ENCODE measurements at places on chromosomes 5 and 9.

GRCh38 chr5:159782197-159782994 is 133.9 kb upstream of the ADRA1B start:
- no peak for DNase-seq

DNA sequence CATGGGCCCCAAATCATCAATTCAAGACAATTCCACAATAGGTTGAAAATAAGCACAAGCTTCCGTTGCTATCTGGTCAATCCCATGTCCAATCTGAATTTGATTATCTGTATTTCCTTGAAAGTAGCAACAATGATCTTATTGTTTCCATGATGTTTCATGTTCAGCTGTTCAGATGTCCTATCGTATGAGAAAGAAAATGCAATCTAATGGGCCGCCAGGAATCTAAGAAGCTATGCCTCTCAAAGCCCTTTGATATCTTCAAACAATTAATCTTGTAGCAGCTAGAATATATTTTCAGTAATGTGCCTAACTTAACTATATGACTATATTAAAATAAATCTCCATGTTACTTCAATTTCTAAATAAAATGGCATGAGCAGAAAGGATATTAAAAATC is 32.1 kb upstream of the ALDOB start:
- no peak for DNase-seq

GRCh38 chr9:14993901-14994554 is 83.8 kb upstream of the FREM1 start:
- peak; percentile 34 for DNase-seq

GRCh38 chr5:129460672-129460935 is 506 bp downstream of the ADAMTS19 start:
- no peak for DNase-seq

GRCh38 chr9:111037356-111037707 is 938 bp downstream of the LPAR1 start:
- no peak for DNase-seq

DNA sequence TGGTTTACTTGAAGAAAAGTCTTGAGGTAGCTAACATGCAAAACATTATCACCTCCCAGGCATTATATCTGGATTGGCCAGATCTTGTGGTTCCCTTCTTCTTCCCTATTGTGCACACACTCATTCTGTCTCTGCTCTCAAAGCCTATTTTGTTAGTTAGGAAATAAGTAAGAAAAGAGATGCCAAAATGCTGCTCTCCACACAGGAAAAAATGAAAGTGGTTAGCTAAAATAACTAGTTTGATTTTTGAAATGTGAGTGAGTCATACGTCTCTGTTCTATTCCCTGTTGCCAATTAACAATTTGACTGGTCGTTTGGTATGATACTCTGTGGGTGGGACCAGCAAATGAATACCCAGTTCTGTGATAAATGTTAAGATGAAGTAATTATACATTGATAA is 28.1 kb downstream of the LMNB1 start:
- DNase-seq = no peak

DNA sequence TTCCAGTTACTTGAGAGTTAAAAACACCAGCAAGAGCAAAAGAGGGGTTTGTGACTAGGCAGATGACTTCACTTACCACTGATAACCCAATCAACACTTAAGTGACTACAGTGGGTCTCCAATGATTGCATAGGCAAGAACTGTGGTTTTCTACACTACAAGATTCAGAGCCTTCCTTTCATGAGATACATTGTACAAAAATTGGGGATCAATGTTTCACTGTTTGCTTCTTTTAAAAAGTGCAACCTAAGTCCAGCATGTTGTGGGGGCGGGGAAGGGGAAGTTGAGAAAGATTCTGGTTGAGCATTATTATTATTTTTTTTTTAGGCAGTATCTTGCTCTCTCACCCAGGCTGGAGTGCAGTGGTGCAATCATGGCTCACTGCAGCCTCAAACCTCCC is 3.6 kb downstream of the IQGAP2 start:
- no peak for DNase-seq

- no peak for DNase-seq
These were observed 2.1 kb upstream of the SIT1 start for GRCh38 chr9:35652829-35653209.

- no peak for DNase-seq
These were observed 78.5 kb downstream of the PRRT1B start for GRCh38 chr9:131623655-131624330.

- peak; percentile 7 for DNase-seq
These were observed 16.4 kb downstream of the PPP3R2 start for GRCh38 chr9:101578378-101578777.

GRCh38 chr9:92506184-92506857 is 24.0 kb upstream of the ASPN start:
- DNase-seq = no peak

- no peak for DNase-seq
These were observed 4.2 kb downstream of the BARX1 start for GRCh38 chr9:93950619-93951601.

Data from CD4-positive, alpha-beta T cell treated with Interleukin-1 beta for 1 hour (primary cell).